ENCODE measurements at places on chromosomes 2 and 18.

DNA sequence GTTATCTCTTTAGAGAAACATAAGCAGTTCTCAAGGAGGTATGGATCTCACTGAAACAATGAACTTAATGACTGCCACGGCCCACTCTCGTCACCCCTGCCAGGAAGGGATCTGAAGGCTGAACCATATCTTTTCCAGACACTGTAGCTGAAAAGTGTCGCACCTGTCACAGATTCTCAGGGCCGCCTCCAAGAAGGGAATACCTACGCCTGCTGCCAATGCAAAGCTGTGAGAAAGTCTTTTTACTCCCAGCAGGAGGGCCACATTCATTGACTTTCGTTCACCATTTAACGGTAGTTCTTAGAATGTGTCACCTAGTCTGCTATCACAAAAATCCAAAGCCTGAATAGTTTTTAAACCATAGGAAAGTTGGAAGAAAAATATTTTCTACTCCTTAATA, 66.7 kb upstream of the SH3BP4 start:
- no peak for DNase-seq

- DNase-seq: no peak
These were observed 267.4 kb downstream of the LNPK start for GRCh38 chr2:175734686-175735085.

GRCh38 chr2:241505781-241506201, 2.6 kb downstream of the STK25 start:
- DNase-seq: no peak

GRCh38 chr2:63755965-63756364, 85.7 kb upstream of the UGP2 start:
- no peak for DNase-seq

GRCh38 chr2:219104107-219105035, 43.6 kb upstream of the IHH start:
- no peak for DNase-seq

DNA sequence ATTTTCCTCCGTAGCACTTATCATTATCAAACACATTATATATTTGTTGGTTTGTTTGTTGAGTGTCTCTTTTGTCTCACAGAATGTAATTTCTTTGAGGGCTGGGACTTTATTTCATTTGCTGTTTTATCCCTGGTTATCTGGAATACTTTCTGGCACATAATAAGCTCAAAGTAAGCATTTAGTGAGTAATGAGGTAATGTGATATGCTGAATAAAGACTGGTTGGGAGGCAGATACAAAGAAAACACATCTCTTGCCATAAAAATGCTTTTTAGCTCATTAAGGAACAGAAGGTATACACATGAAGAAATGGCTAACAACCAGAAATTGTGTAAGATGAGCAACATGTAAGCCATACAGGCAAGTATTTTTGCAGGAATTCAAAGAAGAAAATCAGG, 1411.8 kb downstream of the LRP1B start:
- no peak for DNase-seq

DNA sequence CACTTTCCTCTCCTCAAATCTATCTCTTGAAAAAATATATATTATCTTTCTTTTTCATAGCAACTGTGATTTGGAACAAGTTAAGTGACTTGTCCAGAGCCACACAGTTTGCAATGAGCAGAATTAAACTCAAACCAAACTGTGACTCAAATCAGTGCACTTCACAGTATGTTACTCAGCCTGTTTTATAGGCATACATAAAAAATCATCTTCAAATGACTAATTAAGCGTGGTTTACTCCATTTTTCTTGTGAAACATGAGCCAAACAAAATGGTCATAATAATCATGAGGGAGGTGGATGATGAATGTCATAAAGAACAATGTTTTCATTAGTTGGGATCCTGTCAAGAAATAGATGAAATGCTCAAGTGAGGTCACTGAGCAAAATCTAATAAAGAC, 6.1 kb upstream of the CCDC178 start:
- no peak for DNase-seq

- DNase-seq: no peak
These were observed 5.6 kb downstream of the FBXO36 start for GRCh38 chr2:229927817-229928321.

GRCh38 chr18:42005782-42006181, 50.7 kb downstream of the PIK3C3 start:
- no peak for DNase-seq

GRCh38 chr2:200159357-200159707, 147.2 kb upstream of the SPATS2L start:
- DNase-seq: no peak

DNA sequence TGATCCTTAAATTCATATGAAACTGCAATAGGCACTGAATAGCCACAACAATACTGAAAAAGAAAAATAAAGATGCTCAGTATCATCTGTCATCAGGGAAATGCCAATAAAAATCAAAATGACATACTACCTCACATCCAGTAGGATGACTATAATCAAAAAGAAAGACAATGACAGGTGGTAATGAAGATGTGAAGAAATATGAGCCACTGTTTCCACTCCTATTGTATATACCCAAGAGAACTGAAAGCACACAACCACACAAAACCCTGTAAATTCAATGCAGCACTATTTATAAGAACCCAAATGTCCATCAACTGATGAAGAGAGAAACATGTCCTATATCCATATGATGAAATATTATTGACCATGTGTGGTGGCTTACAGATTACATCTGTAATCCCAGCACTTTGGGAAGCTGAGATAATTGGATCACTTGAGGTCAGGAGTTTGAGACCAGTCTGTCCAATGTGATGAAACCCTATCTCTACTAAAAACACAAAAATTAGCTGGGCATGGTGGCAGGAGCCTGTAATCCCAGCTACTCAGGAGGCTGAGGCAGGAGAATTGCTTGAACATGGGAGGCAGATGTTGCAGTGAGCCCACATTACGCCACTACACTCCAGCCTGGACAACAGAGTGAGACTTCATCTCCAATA, 39.9 kb downstream of the MAP3K2 start:
- no peak for DNase-seq

DNA sequence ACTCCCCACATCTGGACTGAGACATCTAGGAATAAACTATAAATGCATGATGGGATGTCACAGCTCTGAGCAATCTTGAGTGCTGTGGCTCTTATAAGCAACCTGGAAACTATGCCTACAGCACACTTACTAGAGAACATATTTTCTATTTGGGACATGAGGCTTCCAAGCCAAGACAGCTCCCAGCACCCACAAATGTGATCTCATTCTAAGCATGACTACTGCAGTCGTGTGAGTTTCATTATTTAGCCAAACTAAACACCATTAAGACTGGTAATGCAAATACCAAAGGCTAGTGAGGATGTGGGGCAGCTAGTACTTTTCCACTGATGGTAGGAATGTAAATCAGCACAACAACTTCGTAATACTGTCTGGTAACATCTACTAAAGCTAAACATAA, 72.5 kb downstream of the RTTN start:
- no peak for DNase-seq

GRCh38 chr2:181140414-181140813, 160.0 kb downstream of the UBE2E3 start:
- DNase-seq: no peak

DNA sequence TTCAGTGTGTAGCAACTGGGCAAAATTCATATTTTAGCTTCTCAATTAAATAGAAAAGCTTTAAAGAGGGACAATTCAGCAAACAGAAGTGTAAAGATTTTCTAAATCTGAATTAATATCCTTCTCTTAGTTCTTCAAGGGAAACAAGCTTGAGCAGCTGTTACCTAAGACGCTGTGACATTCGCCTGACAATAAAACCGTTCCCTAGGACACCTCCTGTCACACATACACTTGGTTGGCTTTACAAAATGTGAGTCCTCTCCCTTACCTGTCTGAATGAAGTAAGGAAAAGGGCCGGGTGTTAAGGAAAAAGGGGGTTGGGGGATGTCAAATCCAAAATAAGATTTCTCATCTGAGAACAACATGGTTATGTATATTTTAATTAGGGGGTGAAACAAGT, 2.1 kb downstream of the SERTAD2 start:
- DNase-seq: no peak

DNA sequence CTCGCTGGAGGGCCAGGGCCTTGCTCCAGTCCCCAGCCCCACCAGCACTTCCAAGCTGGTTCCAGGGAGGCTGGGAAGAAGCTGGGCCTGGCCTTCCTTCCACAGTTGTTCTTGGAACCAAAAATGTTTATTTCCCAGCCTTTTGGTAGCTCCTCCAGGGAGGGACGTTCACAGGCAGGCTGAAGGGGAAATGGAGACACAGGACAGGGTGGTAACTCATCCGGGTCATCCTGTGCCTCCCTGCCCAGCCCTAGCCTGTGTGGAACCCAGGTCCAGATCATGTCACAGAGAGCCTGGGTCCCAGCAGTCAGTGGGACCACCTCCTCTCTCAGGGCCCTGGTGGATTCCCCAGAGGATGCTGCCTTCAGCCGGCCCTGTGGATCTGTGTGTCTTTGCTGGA, 12.5 kb upstream of the ARMC9 start:
- no peak for DNase-seq

- no peak for DNase-seq
These were observed 110.9 kb downstream of the FAM210A start for GRCh38 chr18:13615432-13615861.

DNA sequence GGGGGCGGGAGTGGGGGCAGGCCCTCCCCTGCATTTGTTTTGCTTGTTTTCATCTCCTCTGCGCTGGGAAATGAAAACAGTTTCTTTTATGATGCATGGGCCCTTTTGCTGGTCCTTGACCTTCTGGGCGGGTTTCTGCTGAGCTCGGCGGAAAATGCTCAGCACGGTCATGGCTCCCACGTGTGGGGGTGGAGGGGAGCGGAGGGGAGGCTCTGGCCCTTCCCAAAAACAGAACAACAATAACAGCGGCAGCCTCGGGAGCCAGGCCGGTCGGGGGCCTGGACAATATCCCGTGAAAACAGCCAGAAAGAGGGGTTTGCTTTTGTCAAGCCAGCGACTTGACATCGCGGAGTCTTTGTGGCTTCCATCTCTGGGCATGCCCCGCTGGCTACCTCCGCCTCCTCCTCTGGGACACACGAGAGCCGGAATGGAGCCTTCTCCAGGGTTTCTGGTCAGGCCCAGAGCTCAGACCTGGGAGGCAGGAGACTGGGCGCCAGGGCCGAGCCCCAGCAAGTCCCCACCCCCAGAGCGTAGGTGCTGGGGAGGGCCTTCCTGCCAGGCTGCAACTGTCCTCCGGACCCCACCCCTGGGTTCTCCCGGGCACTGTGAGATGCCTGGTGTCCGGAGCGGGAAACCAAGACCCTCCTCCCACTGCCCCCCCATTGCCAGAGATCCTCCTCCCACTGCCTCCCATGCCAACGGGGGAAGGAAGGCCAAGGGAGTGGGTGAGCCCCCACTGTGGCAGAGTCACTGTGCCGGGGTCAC, 35.9 kb upstream of the SNED1 start:
- DNase-seq: no peak

DNA sequence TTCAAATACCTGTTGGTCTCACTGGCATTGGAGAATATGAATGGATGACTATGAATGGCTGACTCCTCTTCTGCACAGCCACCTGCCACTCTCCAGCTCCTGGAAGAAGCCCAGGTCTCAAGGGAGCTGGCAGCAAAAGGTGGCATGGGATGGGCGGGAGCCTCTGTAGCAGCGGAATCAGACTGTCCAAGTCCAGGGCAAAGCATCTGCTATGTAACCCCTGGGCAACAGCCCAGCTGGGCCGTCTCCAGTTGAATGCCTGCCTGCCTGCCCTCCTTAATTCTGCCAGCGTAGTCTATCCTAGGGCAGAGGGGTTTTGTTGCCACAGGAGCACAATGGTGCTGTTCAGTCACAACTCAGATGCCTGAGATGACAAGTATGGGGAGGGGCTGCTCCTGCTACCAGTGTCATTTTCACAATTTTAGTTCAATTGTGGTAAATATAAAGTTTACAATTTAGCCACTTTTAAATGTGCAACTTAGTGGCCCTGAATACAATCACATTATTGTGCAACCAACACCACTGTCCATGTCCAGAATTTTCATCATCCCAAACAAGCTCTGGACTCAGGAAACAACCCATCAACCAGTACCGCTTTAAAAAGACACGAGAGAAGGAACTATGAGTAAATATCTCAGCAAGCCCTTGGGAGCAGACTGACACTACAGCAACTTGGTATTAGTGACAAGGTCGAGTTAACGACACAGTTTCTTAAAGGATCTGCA, 115.2 kb downstream of the MYO5B start:
- DNase-seq: no peak

DNA sequence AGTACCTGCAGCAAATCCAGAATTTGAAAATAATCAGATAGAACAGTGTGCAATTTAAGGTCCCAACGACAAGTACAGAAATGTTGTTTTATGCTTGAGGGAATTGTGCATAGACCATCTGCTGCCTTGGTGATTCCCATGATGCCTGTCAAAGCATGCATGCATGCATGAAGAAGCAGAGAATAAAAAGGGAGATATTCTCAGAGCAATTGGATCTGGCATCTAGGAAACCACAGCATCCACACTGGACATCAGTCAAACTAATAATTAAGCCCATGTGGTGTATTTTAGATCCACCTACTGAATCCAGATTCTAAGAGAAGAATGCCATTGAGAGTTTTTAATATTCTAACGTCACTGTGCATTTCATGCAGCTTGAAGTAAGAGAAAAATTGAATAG, 361.2 kb downstream of the FSIP2 start:
- DNase-seq: no peak

Data from stimulated activated CD4-positive, alpha-beta T cell treated with anti-CD3 and anti-CD28 coated beads, Interleukin-12 subunit alpha, Interleukin-12 subunit beta, amount 100 ng/mL, for 4 hours (primary cell).